ENCODE measurements at places on chromosomes 1 and 21.

GRCh38 chr1:7408771-7409150 lies 362.3 kb upstream of the VAMP3 start:
- no peak for DNase-seq

DNA sequence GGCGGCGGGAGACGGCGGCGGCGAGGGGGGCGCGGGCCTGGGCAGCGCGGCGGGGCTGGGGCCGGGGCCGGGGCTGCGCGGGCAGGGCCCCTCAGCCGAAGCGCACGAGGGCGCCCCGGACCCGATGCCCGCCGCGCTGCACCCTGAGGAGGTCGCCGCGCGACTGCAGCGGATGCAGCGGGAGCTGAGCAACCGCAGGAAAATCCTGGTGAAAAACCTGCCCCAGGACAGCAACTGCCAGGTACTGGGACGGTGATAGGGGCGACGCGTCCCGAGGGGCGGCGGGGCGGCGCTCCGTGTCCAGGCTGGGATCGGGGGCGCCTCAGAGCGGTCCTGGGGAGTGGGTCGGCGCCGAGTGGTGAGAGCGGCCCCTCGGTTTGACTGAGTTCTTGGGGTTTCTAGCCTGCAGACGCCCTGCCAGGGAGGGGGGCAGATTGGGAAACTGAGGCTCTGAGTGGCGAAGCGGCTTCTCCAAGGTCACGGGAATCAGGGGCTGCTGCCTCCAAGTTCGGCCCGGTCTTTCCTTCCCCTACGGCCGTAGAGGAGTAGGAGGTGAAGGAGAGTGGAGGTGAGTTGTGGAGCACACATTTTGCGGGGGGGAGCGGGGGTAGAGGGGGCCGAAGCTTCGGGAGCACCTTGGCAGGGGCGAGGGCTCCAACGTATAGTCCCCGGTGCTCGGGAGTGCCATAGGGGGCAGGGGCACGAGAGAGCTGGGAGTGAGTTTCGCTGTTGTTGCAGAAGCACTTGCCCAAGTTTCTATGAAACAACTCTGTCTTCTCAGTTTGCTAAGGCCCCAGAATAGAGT lies 508 bp downstream of the RAVER2 start:
- DNase-seq = no peak

GRCh38 chr1:207397525-207397926 lies 56.6 kb upstream of the CR2 start:
- DNase-seq = no peak

DNA sequence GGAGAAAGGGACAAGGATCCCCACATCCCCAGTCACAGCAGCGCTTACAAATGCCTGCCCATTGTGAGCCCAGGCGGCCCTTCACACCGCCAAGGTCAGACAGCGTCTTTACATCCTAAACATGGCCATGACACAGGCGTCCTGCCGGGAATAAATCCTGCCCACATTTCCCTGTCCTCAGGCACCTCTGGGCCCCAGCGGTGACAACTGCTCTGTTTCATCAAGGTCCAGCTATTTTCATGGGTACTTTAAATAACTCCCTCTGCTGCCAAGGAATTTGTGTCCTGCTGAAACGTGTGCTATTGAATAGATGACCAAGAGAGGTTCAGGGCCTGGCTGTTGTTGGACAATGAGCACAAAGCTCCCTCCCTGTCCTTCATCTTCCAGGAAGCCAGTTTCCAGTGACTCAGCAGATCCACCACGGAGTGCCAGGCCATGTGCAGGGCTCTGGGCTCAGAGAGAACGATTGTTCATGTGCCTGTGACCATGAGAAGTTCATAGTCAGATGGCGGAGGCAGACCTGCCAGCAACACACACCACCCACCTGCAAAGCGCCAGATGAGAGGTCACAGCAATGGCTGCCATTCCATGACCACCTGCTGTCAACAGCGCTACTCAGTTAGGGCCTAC lies 195.8 kb downstream of the MATN1 start:
- DNase-seq = no peak

DNA sequence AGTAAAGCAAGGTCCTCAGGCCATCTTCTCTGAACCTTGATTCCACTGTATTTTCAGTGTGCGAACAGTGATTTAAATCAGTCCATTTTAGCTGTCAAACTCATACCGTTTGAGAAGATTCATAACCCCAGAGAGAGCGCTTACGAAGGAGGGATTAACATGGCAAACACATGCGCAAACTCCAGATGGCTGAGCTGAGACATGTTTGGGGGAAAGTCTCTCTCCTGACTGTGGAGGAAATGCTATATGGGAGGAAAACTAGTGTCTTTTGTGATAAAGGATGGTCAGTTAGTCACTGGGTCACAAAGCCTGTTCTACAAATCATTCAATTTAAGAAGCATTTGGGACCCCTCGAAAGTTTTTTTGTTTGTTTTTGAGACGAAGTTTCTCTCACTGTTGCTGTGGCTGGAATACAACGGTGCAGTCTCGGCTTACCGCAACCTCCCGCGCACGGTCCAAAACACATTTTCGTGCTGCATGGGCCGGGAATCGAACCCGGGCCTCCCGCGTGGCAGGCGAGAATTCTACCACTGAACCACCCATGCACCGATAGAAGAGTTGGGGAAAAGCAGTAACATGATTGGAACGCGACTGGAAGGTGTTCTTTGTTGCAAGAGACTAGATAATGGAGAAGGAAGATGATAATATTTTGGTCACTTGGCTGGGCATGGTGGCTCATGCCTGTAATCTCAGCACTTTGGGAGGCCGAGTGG lies 58.4 kb upstream of the CXADR start:
- peak; percentile 63 for DNase-seq

GRCh38 chr1:231020816-231021215 lies 19.2 kb downstream of the FAM89A start:
- DNase-seq = no peak

- DNase-seq = no peak
Measured at GRCh38 chr1:8876087-8876486, 2.4 kb downstream of the ENO1 start.
